ENCODE measurements at places on chromosomes 1 and 21. TPM values are rescaled to one million over a fixed set of nuclear protein-coding genes. Genes with fewer than 3 reads are reported as not detected.

Gene SLC16A4
- 0.20 TPM for total RNA-seq

Gene FTCD
- 2.5 TPM for total RNA-seq

Gene FCRL3
- total RNA-seq, result not detected

Gene EPHA10
- 6.5 TPM for total RNA-seq

Gene CD1B
- not detected for total RNA-seq

Gene EXO1
- total RNA-seq, result 32.9 TPM

Gene PLXNA2
- total RNA-seq, result 0.89 TPM

Gene PLA2G2D
- not detected for total RNA-seq

Gene SH2D5
- total RNA-seq, result 10.4 TPM

Gene BOLA1
- total RNA-seq, result 20.4 TPM

Gene FCRLA
- 0.25 TPM for total RNA-seq

Gene KCNE1
- total RNA-seq, result not detected

Gene TRIM58
- not detected for total RNA-seq

Gene GUCA2A
- total RNA-seq, result not detected

Gene TRAF5
- 6.5 TPM for total RNA-seq

Gene ASAP3
- total RNA-seq, result 19.7 TPM
